MG63 (cell line): ENCODE measurements at places on chromosomes 16 and 17. TPM values are rescaled to one million over a fixed set of nuclear protein-coding genes. Genes with fewer than 3 reads are reported as not detected.

Gene ABCC11
- total RNA-seq, result not detected in 2 replicates

Gene KRT34
- 0.49 TPM in 1 of 2 replicates, not detected in the other for total RNA-seq

Gene PRR11
- 27.6 and 30.4 TPM in 2 replicates for total RNA-seq

Gene MYH2
- 0.23 and 0.49 TPM in 2 replicates for total RNA-seq

Gene NATD1
- 0.36 TPM in 1 of 2 replicates, not detected in the other for total RNA-seq

Gene NPTX1
- total RNA-seq, result 0.91 TPM in 1 of 2 replicates, not detected in the other

Gene KRT12
- total RNA-seq, result not detected in 2 replicates

Gene VMO1
- total RNA-seq, result not detected in 2 replicates

Gene CCL1
- total RNA-seq, result not detected in 2 replicates

Gene SLC43A2
- 3.9 and 8.3 TPM in 2 replicates for total RNA-seq

DNA sequence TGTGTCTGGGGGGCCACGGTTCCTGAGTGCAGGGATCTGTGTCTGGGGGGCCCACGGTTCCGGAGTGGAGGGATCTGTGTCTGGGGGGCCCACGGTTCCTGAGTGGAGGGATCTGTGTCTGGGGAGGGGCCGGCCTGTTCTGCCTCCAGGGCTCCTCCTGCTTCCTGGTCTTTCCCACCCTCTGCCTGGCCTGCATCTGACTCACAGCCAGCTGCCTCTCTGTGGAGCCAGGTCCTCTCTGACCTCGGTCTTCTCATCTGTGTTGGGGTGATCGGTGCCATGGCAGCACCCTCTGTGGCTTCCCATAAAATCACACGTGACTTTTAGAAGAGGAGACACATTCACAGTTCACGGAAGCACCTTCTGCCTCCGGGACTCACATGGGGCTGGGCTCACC lies 50.3 kb downstream of the ZFPM1 start:
- no peak for DNase-seq

GRCh38 chr17:31058976-31059375 lies 35.8 kb upstream of the NF1 start:
- DNase-seq, result no peak

DNA sequence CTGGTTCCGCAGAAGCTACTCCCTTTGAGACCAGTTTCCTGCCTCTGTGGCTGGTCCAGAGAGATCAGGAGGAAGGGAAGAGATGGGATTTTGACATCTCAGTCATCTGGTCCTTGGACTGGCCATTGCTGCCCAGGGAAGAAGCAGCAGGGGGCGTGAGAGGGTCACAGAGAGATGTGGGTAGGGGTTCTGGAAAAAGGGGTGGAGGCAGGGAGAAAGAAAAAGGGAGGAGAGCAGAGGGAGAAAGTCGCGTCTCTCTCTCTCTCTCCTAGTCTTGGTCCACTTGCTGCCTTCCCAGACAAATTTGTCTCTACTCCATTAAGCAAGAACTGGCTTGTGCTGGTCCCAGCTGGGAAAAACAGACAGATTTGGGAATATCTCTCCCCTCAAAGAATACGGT lies 4.4 kb downstream of the SHBG start:
- peak; percentile 23 for DNase-seq

DNA sequence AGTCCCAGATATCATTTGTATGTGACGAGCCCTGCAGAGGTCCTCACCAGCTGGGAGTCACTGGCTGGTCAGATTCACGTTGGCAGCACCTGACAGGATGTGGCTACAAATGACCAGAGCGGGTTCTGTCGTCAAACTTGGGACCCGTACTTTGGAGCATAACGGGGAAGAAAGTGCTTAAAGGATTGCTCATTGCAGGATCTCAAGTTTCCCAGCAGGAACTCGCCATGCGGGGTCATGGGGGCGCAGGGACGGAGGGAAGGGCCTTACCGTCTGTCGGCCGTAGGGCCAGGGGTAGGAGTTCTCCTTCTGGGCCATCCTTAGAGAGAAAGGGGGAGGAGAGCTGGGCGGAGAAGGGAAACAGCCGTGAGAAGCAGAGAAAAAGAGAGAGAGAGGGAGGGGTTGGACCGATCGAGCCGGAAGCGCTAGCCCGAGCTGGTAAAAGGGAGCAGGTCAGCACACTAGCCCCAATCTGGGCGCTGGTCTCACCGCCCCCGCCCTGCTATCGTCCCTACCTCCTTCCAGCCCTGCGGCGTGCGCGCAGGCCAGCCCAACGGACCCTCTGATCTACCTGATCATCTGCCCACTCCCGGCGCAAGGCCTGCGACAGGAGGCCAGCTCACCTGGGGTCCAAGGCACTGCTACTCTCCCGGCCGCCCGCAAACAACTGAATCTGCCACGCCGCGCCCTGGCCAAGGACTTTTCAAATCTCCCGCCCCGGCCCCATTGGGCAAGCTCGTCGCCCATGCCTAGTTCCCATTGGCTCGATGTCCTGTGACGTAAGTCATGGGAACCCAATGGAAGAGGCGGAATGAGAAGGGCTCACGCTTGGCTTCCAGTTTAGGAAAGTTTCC lies at the start of gene AURKB:
AURKB (minus strand) TSS at position 669 of the 854 bp plus-strand sequence; CDS start at position 318, 351 bp downstream.
- peak; percentile 98 for DNase-seq

DNA sequence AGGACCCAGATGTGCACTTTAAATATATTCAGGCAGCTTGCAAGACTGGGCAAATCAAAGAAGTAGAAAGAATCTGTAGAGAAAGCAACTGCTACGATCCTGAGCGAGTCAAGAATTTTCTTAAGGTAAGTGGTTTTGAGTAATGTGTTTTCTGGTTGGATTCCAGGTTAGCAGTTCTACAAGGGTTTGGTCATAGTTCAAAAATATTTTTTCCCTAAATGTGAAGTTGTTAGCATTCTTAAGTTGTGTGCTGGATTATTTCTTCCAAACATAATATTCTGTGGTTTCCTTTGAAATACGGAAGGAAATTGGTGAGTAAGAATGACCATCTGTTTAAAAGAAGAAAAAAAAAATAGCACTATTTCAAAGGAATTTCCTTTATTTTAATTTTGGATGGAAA lies 38.4 kb downstream of the PTRH2 start:
- DNase-seq, result no peak

DNA sequence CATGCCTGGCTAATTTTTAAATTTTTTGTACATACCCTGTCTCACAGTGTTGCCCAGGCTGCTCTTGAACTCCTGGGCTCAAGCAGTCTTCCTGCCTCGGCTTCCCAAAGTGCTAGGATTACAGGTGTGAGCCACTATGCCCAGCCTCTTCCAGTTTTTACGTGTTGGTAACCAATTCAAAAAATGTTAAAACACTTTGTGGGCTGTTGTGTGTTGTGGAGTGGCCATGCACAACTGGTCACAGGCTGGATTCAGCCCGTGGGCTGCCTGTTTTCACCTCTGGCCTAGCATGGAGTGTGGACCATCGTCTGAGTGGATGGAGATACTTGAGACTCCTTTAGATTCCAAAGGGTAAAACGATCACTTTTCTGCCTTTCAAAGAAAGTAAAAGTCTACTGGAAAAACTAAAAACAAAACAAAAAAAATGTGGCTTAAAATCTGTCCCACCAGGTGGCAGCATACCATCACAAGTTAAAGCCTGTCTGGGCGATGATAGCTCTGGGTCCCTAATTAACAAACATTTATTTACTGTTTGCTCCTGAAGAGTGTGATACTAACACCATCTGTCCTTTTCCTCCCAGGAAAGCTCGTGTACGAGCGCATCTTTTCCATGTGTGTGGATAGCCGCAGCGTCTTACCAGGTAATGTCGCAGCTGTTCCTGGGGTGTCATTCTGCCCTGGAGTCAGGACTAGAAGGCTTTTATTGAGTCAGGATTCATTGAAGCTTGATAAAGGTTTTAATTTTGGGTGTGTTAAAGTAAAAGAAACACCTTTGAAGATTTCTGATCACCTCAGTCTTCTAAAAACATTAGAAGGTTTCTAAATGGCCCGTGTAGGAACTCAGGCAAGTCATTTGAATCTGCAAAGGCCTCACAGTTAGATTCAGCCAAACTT lies 45.8 kb downstream of the VPS35L start:
- DNase-seq, result no peak

DNA sequence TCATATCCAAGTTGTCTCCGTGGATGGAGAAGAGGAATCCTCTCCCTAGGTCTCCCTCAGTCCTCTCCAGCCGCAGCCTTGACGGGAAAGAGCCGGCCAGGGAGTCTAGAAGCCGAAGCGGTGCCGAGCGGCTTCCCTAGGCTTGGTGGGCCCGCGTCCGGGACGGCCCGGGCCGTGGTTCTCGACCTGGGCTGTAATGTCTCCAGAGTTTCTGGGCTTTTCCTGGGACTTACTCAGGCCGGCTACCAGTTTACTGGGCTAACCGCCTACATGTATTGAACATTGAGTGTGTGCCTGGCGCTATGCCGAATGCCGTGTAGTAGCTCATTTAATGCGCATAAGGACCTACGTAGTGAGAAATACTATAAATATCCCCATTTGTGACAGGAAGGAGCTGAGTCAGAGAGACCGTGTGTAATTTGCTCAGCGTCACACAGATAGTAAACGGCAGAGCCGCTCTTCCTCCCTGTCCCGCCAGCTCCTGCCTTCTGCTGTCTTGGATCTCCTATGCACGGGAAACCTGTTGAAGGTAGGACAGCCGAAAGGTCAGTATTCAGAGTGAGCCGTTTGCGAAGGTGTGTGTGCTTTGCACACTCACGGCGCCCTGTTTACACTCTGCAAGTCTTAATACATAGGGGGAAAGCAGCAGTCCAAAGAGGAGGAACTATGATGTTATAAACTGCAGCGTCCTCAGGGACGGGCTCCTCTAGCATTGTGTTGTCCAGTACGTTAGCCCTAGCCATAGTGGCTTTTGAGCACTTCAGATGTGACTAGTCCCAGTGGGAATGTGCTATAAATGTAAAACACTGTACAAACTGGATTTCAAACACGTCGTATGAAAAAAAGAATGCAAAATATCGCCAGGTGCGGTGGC lies 723 bp upstream of the SPAG5 start:
- DNase-seq, result peak; percentile 87

GRCh38 chr17:72597354-72598087 lies 476.7 kb downstream of the SOX9 start:
- DNase-seq, result no peak

GRCh38 chr17:206941-207560 lies 25.6 kb upstream of the DOC2B start:
- no peak for DNase-seq

- DNase-seq, result no peak
These were observed 142.7 kb upstream of the ASIC2 start for GRCh38 chr17:33435721-33436301.

DNA sequence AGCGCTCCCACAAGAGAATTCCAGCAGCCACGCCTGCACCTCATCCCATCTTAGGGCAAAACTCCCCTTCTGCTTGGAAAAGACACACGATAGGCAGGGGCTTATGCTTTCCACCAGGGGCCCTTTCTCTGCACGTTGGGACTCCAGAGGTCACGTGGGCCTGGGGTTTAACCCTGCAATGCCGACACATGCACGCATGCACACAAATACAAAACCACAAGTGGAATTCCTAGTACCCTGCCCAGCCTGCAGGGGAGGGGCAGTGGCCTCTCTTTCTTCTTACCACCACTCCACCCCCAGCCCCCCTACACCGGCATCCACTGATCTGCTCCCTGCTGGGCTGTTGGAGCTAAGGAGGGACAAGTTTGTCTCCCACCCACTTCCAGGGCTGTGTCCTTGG lies 16.8 kb upstream of the CCDC182 start:
- no peak for DNase-seq

DNA sequence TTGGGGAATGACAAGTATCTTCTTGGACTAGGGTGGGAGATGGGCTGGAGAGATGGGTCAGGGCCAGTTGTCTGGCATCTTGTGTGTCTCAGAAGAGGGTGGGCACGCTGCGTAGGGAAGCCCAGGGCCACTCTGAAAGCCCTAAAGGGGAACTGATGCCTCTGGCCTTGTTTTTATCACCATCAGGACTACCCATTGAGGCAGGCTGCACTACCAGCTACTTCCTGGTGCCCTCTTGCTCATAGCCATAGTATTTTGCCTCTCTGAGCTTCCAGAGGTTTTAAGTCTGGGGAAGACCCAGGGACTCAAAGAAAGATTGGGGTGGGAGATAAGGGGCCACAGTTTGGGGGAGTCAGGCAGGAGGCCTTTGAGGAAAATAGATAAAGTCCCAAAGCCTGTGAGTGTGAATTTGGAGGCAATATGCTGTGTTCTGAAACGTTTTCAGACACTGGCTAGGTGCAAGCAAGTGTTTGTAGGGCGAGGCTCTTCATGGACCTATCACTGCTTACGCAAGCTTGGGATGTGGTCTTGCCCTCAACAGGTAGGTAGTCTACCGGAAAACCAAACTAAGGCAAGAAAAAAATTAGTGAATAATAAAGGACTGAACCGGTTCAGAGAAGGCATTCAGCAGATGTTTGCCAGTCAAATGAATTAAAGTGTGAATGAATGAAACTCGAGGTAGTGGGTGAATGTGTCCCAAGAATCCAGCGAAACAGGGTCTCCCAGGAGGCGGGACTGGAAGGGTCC lies 688 bp upstream of the ITGB3 start:
- no peak for DNase-seq

- peak; percentile 57 for DNase-seq
These were observed 10.6 kb upstream of the MEFV start for GRCh38 chr16:3266873-3267537.

DNA sequence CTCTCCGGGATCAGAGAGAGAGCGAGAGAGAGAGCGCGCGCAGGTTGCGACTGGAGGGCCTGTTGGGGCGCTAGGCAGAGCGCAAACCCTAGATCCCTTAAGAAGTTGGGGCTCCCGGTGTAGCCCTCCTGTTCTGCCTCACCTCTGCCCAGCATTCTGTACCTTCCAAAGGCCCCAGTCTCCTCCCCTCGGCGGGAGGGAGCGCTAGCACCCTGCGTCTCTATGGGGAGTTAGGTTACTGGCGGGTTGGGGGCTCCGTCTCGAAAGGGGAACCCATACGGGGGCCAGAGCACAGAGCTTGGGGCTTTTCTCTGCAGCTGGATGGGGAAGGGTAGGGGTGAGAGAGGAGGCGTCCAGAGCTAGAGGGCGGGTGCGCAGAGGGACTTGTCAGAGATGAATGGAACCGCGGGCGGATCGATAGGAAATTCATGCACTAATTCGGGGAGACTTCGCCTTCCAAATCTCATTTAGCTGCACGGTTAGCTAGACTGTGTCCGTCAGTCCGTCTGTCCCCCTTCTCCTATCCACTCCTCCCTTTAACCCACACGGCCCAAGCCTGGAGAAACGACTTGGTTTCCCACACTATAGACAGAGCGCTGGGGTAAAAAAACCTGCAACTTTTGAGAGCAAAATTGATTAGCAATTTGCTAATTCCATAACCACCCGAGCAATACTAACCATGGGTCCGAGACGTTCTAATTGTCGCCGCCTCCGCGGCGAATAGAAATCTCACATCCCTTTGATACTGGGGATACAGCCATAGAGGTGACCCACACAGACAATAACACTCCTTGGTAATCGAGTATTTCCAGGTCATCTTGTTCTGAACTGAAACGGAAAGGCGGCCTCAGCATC lies 693 bp upstream of the HOXB4 start:
- DNase-seq, result no peak
